ENCODE measurements at places on chromosomes 7 and 10. TPM values are rescaled to one million over a fixed set of nuclear protein-coding genes. Genes with fewer than 3 reads are reported as not detected.

DNA sequence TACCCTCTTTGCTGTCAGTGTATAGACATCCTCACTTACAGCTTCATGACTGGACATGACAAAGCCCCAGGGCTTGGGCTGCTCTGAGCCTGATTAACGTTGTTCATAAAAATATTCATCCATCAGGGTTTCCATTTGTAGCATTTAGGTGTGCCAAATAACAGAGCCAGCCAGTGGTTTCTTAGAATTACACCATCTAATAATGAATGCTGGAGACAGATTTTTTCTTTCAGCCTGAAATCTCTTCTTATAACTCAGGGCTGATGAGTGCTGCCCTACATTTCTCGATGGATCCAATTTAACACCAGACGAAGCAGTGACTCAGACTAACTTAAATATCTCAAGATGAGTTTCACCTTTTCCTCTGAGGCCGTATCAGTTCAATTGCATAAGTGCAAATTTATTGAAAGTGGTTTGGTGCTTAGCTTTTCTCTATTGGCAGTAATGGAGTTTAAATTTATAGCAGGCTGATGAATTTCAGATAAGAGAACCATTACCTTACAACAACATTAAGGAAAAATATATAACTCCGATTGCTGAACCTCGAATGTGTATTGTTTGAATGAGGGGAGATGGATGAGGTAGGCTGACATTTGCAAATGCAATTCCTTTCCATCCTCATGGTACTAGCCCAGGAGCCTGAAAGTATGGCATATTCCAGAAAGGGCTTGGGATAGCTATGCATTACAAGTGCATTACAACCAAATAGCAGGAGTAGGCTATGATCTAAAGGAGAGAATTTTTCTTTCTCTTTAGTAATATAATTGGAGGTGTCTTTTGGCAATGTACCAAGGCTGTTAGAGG lies 900.6 kb downstream of the KCNMA1 start:
- peak; percentile 12 for DNase-seq

DNA sequence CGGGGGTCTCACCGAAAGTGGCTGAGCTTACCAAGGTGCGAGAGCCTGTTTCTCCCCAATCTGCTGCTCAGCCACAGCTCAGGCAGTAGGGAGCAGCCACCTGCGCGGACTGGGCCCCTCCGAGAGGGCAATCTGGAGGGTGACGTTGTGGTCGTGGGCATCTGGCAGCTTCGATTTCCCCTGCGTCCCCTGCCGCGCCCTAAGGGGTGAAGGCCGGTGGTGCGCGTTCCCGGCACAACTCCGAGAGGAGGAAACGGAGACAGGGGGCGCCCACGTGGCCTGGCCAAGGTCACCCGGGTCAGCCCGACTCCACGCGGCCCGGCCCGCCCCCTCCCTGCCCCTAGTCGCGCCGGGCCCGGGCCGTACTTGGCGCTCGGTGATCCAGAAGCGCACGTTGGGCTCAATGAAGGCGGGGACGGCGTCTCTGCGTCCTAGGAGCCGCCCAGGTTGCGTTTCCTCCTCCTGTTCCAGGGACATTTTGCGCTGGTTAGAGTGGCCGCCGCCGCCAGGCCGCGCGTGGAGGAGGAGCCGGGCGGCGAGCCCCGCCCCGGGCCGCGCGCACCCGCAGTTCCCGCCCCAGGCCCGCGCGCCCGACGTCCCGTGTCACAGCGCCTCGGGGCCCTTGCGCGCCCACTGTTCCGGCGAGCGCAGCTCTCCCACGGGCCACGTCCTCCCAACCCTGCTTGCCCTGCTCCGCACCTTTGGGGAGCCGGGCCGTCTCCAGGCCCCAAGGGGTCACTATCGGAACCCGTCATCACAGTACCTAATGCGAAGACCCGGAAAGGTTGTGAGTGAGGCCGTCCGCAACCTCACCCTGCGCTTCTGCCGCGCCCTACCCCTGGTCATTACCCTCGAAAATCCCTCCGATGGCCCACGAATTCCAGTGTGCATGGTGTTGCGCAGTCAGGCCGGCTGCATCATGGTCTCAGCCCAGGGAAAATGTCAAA lies at the start of gene SFXN4:
SFXN4 (minus strand) TSS at position 544 of the 947 bp plus-strand sequence; CDS start at position 477, 67 bp downstream.
- DNase-seq: peak; percentile 48

- no peak for DNase-seq
Observed at GRCh38 chr7:2732959-2733584, 45.1 kb downstream of the AMZ1 start.

- DNase-seq: no peak
Observed at GRCh38 chr7:12729112-12729511, 41.7 kb downstream of the ARL4A start.

DNA sequence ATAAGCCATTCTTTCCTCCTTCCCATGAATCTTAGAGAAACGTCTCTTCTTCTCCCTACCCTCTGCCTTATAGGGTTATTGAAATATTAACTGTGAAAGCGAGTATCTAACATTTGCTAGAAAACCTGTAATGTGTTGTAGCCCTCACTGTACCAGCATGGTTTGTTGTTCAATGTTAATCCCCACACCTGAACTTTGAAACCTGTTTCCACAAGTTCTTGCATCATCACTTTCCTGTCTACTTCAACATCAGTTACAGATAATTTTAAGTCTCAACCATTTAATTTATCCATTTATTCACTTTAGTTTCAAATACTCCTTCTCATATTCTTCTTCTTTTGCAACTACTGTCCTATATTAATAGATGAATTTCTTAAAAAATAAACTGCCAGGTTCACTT lies 148.2 kb downstream of the ETV1 start:
- no peak for DNase-seq

GRCh38 chr7:4958477-4959301 lies at the start of gene MMD2:
MMD2 (minus strand) TSS chr7:4959187; CDS start chr7:4959017, 170 bp downstream.
- no peak for DNase-seq

- no peak for DNase-seq
Observed at GRCh38 chr7:6480323-6480660, 32.5 kb upstream of the DAGLB start.

- DNase-seq: no peak
Observed at GRCh38 chr7:29598613-29599012, 35.0 kb downstream of the PRR15 start.

DNA sequence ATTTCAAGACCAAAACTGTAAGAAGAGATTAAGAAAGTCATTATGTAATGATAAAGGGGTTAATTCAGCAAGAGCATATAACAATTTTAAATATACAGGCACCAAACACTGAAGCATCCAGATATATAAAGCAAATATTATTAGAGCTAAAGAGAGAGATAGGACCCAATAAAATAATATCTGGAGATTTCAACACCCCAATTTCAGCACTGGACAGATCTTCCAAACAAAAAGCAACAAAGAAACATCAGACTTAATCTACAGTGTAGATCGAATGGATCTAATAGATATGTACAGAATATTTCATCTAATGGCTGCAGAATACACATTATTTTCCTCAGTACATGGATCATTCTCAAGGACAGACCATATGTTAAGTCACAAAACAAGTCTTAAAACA lies 151.3 kb downstream of the COBL start:
- no peak for DNase-seq

GRCh38 chr10:3761021-3761686 lies 23.9 kb downstream of the KLF6 start:
- peak; percentile 53 for DNase-seq

DNA sequence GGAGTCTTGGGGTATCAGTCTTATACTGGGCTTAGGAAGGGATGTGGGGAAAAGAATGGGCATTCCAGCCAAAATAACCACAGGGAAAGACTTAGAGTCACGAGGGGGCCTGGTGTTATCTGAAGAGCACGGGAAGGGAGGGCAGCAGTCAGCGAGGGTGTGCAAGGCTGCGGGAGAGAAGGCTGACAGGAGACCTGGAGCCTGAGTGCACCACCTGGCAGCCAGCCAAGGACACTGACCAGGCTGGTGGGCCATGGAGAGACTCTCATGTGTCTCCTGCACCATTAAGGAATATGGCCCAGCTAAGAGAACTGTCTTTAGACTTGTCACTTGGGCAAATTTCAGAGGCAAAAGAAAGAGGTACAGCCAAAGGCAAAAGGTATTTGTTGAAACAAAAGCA lies 69.6 kb downstream of the PKD1L1 start:
- DNase-seq: no peak

GRCh38 chr10:21732067-21732772 lies 198.2 kb downstream of the MLLT10 start:
- no peak for DNase-seq

GRCh38 chr10:69337296-69338132 lies 59.2 kb downstream of the HK1 start:
- peak; percentile 95 for DNase-seq

DNA sequence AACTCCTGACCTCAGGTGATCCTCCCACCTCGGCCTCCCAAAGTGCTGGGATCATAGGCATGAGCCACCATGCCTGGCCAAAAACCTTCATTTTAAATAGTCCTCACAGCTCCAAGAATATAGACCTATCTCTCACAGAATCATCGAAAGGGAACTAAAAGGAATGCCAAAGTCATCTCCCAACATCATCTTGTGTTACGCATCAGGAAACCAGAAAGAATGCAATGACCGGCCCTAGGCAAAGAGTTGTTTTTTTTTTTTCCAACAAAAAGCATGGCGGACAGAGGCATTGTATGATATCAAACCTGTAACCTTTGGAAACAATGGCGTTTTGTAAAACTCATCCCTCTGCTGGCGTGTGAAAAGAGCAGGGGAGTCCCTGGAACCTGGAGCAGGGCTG lies 73.2 kb downstream of the FAM107B start:
- no peak for DNase-seq

GRCh38 chr7:299628-300027 lies 9.7 kb downstream of the FOXL3 start:
- no peak for DNase-seq

DNA sequence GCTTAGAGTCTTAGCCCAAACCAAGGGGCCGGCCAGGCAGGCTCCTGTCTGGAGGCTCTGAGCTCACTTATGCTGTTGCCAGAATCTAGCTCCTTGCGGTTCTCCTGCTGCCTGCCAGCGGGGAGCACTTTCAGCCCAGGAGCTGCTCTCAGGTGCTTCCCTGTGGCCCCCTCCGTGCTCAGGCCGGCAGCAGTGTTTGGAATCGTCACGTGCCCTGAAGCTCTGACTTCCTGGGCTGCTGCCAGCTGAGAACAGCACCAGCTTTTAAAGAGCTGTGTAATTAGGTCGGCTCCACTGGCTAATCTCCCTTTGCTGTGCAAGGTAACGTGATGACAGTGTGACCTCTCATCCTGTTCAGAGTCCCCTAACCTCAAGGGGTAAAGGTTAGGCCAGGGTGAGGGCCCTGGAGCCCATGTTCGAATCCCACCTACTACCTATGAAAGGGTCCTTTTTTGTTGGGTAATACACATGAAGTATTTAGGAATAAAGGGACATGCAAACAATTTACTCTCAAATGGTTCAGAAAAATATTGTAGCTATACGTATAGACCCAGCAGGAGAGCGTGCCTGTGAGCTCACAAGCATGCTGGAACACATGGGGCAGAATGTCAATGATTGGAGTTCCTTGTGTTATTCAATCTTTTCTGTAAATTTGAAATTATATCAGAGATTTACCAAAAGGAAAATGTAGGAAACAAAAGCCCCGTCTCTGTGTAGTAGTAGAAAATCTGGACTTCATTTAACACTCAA lies 16.6 kb downstream of the ZNF862 start:
- peak; percentile 31 for DNase-seq

- peak; percentile 52 for DNase-seq
Observed at GRCh38 chr7:31192986-31193385, 140.9 kb downstream of the ADCYAP1R1 start.

DNA sequence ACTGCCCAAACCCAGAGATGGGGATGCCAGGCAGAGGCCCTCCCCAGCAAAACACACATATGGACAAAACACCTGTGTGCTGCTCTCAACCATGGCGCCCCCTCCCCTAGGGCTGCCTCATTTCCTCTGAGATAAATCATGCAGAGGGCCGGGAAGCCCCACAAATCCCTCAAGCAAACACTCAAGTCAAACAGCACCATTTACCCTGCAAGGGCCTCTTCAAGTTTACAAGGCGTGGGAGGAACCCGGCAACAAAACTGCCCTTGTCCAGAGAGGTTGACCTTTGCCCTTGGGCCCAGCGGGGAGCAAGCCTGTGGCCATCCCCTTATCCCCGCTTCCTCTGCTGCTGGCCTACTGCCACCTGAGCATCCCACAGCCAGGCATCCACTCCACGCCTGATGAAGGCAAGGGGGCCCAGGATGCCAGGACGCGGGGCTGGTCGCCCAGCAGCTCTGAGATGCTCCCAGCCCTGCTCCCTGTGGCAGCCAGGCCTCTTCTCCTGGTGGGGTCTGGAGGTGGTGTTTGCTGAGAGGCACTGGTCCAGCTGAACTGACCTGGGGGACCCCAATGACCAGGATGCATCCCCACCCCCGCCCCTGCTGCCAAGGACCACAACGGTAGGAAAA lies 77.4 kb downstream of the DLG5 start:
- no peak for DNase-seq

GRCh38 chr10:72267381-72267780 lies 6.3 kb upstream of the DDIT4 start:
- no peak for DNase-seq

- DNase-seq: no peak
Observed at GRCh38 chr7:46006212-46006611, 85.1 kb upstream of the IGFBP3 start.

PAXIP1 gene
- 13.0 TPM for total RNA-seq

ANXA8 gene
- total RNA-seq: 336 TPM

STARD3NL gene
- total RNA-seq: 23.9 TPM

NPFFR1 gene
- total RNA-seq: not detected

FAM25A gene
- 6.8 TPM for total RNA-seq

MPLKIP gene
- total RNA-seq: 17.8 TPM

FAM221A gene
- total RNA-seq: 1.2 TPM

SEC31B gene
- 6.3 TPM for total RNA-seq

PNLIPRP3 gene
- 150 TPM for total RNA-seq

EBLN1 gene
- total RNA-seq: not detected

SKIDA1 gene
- 0.16 TPM for total RNA-seq

RBP3 gene
- not detected for total RNA-seq

ZPBP gene
- not detected for total RNA-seq

CAMK2B gene
- total RNA-seq: 0.33 TPM

ENTPD1 gene
- total RNA-seq: not detected

PKD2L1 gene
- not detected for total RNA-seq

SFRP5 gene
- not detected for total RNA-seq

HILPDA gene
- total RNA-seq: 9.7 TPM

CAV1 gene
- total RNA-seq: 485 TPM

PWWP2B gene
- 12.3 TPM for total RNA-seq
